ENCODE measurements at places on chromosomes 6 and 20.

DNA sequence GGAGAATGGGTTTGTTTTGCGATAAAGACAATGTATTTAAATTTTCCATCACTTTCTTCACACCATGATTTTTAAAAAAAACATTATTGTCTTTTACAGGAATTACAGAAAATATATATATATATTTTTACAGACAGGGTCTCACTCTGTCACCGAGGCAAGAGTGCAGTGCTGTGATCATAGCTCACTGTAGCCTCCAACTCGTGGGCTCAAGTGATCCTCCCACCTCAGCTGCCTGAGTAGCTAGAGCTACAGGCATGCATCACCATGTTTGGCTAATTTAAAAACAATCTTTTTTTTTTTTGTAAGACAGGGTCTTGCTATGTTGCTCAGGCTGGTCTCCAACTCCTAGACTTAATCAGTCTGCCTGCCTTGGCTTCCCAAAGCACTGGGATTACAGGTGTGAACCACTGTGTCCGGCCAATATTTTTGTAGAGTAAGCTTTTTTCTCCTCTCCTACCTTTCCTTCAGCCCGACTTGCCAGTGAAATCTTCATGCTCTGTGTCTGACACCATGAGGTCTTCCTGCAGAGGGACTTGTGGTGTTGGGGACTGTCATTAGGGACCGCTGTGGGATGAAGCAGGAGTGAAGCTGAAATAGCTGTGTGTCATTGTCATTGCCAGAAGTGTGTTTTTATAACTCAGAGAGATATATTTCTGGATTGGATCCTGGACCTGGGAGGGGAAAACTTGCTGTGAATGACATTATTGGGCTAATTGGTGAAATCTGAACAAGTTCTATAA lies 13.2 kb downstream of the DSP start:
- DNase-seq: no peak

DNA sequence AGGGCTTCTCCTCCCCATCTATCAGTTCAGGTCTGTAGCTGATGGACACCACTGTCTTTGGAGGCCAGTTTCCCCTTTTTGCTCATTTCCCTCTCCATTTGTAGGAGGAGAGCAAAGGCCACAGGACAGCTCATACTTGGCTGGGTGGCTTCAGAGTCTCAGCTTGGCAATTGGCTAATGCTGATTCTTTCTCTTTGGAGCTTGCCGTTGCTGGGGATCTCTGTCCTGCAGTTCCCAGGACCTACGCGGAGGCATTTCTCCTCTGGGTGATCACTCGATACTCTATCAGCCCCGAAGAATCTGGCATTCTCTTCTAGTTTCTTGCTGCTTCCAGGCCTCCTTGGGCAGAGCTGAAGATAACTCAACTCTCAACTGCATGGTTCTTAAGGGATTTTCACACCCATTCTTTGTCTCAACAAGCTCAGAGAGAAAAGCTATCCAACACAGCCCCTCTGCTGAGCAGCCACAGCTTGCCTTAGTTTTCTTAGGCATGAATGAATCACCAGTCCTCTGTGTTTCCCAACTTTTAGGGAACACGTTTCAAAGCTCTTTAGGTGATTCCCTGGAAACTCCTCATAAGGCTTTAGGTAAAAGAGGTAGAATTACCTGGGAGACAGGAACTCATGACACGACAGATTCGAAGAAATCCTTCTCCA lies 19.2 kb upstream of the SSR1 start:
- no peak for DNase-seq

- DNase-seq: no peak
Measured at GRCh38 chr20:4383961-4384360, 337.7 kb upstream of the PRND start.

DNA sequence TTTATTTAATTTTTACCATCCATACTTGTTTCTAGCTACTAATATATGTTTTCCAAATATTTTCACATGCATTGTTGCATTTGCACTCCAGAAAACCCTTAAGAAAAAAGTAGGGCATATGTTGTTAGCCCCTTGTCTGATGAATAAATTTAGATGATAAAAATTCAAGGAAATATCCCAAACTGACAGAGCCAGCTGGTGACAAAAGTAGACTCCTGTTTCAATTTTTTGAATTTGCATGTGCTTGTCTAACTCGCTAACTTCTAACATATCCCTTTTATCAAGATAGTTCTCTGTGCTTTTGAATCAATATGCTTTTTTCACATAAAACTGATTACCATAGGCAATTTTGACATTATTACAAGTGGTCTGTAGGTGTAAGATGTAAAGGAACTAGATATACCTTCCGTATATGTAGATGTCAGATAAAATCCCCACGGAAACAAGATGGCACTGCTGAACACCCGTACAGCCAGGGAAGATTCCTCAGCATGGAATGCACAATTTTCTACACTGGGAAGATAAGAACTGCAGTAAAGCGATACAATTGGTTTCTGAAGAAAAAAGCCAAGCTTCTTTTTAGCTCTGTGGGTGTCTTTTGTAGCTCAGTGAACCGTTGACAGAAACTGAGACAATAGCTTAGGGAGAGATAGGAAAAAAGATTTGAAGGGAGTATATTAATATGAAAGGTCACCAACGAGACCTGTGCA lies 437.6 kb upstream of the RNF217 start:
- DNase-seq: no peak

DNA sequence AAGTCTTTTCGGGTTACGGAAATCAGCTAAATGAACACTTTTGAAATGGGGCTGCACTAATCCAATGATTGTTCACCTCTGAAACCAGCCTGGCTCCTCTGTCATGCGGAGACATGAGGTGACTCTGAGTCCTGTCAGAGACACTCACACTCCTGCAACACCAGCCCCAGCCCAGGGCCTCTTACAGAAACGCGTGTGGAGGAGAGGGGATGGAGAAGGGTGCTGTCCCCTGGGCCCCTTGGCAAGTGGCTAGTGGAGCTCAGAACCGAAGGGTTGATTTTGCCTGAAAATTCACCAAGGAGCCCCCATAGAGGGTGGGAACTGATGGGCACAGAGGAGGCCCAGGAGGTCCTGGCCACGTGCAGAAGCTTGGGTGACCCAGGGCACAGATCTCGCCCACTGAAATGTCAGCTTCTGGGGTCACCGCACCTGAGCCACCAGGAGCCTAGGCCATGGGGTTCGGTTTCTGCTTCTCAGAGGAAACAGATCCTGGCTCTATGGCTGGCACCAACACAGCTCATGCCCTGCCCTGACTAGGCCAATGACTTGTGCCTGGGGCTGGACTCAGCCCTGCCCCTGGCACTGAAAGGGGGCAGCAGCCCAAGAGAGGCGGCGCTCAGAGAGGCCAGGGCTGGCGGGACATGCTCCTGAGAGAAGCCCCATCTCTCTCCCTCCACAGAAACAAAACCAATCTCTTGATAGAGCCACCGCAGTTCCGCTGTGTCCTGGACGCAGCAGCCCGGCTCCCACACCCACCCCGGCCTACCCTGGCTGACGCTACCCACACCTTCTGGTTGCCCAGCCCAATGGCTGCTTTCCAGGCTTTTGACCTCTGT lies 144.7 kb downstream of the ERMARD start:
- no peak for DNase-seq

- DNase-seq: no peak
Measured at GRCh38 chr6:73476723-73477122, 15.2 kb downstream of the MTO1 start.

DNA sequence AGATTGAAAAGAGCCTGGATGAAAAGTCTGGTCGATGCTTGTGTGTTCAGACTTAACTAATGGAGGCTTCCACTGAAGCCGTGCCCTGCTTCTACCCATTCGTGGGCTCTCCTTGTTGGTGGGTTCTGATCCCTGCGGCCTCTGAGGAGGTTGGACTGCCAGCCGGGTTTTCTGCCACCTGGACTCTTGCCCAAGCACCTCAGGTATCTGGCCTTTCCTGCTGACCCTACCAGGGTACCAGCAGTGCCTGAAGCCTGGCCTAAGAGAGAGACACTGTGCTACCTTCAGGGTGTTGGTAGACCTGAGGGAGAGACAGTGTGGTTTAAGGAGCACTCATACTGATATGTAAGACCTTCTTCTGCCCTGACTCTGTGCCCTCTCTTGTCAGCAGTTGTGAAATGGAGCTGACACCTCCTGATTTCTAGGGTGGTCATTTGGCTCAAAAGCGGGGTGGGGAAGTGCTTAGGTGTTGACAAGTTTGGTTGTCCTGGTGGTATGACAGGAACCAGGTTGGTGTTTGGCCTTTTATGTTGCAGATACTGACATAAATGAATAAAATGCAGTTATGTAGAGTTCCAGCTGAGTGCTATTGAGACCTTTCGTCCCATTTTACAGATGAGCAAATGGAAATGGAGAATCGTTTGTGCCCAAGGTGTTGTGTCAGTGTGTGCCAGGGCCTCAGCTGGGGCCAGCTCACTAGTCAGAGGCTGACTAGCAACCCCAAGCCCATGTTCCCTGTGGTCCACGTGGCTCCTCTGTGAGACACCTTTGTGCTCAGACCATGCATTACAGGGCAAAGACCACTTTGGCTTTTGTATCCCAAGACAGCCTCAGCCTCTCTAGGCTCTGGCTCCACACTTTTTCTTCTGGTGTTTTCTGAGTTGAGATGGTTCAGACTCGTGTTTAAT lies 3.1 kb downstream of the PLCG1 start:
- no peak for DNase-seq

DNA sequence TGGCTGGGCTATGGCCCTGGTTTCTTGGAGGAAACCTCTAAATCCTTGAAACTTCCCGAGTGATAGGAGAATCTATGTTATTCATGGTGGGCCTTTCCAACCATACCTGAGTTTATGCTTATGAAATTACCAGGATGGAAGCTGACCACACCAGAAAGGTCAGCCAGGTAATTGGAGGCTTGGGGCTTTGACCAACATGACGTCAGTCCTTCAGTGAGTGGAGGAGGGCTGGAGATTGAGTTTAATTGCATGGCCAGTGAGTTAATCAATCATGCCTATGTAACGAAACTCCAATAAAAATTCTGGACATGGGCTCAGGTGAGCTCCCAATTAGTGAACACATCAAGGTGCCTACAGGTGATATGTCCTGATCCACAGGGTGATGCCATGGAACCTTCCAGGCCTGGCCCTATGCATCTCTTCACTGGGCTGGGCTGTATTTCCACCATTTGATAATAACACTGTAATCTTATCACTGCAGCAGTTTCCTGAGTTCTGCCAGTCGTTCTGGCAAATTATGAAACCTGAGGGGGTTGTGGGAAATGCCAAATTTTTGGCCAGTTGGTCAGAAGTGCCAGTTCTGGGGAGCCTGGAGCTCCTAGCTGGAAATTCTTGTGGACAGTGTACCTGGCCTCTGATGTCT lies 106.5 kb downstream of the CDH26 start:
- no peak for DNase-seq

DNA sequence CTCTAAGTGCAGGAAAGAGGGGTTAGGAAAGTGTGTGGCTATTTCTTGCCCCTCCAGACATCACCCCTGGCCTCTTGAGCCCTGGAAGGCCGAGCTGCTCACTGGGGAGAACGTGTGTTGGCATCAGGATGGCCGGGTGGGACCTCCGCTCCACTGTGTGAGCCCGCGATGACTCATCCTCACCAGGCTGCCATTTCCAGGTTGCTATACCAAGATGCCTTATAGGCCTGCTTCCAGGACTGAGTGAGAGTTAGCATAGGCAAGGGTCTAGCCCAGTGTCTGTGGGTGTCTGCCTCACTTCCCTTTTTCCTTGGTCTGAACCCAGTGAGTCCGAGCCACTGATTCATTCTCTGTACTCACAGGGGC lies 105.0 kb downstream of the MRPL14 start:
- DNase-seq: no peak

DNA sequence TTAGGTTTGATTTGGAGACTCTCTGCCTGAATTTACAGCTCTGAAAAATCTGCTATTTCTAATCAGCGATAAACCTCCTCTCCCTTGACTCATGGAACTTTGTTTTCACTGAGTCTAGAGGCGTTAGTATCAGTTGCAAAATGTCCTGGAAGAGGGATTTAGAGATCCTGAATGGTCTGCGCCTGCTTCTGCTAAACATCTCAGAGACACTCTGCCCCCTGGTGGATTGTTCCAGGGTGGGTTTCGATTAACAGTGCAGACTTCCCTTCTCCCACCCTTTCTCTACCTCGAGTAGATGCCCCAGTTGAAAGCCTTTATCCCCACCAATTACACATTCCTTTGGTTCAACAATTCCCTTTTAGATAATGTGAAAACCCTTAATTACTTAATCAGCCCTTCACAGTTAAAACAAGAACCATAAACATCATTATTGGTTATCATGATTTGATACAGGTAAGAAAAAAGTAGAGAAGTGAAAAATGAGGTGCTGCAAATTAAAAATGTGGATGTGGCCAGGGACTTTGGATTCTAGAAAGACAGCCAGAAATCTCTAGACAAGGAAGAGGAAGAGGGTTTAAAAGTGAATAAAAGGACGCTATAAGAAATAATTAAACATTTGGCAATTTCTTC lies 5.5 kb downstream of the HTR1B start:
- DNase-seq: no peak

DNA sequence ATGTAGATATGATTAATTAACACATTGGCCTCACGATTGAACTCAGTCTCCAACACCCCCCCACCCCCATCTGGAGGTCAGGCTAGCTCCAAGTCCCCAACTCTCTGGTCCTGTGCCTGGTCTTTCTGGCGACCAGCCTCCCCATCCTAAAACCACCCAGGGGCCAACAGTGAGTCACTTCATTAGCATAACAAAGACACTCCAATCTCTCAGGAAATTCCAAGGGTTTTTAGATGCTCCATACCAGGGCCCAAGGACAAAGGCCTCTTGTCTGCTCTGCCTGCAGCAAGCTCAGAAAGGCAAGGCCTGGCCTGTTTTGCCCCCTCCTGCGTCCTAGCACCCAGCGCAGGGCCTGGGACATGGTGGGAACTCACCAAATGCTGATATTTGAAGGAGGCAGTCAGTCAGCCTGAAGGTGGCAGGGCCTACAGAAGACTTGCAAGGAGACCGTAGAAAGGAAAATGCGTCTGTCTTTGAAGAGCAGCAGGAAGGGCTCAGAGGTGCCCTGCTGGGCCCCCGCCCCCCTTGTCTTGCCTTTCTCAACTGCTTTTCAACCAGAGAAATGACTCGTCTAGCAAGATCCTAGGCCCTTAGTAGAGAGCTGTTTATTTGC lies 184.7 kb downstream of the CDH4 start:
- DNase-seq: no peak

- DNase-seq: no peak
Measured at GRCh38 chr6:3959385-3959784, 110.2 kb downstream of the FAM50B start.

DNA sequence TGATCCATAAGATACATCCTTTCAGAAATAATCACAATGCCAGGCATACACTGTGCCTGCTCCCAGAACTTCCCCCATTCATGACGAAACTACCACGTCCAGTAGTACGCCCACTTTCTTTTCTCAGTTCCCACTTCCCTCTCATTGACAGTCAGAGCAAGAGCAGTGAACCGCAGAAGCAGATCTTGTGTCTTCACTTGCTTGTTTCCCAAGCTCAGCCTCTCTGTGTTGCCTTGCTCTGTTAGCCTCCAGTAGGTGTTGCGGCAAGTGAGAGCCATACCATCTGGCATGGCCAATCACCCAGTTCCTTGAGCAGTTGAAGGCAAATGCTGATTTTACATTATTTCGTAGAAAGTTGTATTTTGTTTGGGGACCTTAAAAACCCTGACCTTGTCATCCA lies 11.7 kb downstream of the UST start:
- DNase-seq: no peak

All from stimulated activated CD8-positive, alpha-beta memory T cell treated with anti-CD3 and anti-CD28 coated beads, Interleukin-4, amount 100 ng/mL, for 1 hour (primary cell).